ENCODE measurements at places on chromosomes 1 and 21. TPM values are rescaled to one million over a fixed set of nuclear protein-coding genes. Genes with fewer than 3 reads are reported as not detected.

DNA sequence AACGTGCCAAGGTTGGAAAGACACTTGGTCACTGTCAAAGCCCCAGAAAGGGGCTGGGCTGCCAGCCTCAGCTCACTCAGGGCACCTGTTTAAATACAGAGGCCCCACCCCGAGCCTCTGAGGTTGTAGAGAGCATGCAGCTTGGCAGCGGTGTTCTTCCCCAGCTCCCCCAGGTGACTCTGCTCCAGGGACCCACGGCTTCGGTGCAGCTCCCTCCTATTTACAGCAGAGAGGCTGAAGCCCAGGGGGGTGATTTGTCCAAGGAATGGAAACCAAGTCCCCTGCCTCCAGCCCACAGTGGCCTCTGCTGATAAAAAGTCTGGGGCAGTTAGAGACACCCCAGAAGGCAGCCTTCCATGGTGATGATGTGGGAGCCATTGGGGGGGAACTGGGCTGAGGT lies 9.1 kb upstream of the C1QA start:
- DNase-seq: no peak

DNA sequence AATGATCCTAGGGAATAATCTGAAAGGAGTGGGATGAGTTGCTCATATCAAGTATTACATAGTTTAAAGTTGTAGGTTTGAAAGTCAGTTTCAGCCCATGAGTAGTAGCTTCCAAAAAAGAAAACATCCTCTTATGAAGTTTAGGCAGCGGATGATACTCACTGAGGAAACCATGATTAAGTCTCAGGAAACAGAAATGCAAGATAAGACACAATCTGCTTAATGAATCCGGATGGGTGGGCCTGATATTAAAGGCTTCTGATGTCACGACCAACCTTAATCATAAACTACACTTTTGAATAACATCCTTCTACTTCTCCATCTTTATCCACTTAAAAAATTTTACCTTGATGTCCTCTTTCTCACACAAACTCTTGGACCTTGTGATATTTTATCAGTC lies 61.8 kb downstream of the S1PR1 start:
- no peak for DNase-seq

Gene COL6A1
- 201 TPM for total RNA-seq

Gene RXRG
- 0.16 TPM for total RNA-seq

Gene FAM78B
- 3.2 TPM for total RNA-seq
